ENCODE measurements at places on chromosomes 7 and 10.

GRCh38 chr7:55065079-55065478 is 46.3 kb downstream of the EGFR start:
- no peak for DNase-seq

- no peak for DNase-seq
Measured at GRCh38 chr7:96778263-96778662, 68.6 kb upstream of the SEM1 start.

DNA sequence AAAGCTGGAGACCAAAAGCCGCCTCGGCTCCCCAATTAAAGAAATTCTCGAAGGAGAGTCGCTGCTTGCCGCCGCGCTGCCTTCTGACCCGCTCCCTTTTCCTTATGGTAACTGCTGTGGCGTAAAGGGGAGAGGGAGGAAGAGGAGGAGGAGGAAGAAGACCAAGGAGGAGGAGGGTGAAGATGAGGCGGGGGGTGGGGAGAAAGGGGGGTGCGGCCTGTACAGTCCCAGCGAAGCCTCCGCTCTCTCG is 388 bp downstream of the CNOT4 start:
- DNase-seq, result no peak

DNA sequence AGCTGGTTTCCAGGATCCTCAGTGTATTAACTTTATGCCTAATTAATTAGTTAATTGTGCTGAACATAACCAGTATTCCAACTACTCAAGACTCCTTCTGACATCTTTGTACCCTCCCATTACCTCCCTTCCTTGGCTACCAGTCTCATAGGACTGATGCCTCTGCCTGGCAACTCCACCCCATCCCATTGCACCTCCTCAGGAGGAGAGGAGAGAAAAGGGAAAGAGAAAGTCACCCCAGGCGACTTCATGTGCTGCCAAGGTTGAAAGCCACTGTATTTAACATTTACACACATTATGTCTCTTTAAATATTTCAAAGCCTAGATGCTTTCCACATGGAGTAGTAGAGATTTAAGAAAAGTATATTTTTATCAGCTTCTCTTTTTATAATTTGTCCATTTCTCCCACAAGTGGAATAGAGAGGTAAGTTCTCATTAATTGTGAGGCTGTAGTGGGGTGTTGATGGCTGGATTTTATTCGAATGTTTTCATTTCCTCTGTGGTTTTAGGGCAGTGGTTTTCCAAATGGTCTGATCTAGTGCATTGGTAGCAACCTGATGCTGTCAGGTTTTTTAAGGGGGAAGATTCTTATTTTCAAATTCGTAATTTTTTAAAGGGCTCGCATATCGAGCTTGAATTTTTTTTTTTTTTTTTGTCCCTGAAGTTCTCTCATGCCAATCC is 148.0 kb downstream of the BICC1 start:
- DNase-seq, result no peak

GRCh38 chr10:124916098-124916584 is 25.8 kb upstream of the ZRANB1 start:
- DNase-seq, result no peak

DNA sequence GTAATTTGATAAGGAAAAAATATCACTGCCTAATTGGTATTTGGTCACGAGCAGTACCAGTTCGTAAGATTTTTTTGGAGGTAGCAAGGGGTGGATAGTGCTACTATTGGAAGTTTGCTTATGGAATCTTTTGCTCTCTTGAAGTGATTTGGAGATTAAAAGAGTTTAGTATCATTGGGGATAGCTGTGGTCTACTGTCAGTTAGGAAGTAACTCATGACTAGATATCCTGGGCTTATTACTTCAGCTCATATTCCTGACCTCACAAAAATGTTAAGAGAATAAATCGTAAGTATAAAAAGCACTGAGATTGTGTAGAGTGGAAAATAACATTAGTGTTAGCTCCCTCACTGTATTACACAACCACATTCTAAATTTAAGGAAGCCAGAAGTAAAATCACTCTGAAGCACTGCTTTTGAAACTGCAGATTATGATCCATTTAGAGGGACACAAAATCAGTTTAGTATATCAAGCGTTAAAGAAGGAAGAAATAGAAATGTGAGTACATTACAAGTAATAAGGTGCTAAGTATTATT is 22.6 kb downstream of the SGPL1 start:
- DNase-seq, result no peak
